GM19239 (cell line): ENCODE measurements at places on chromosomes 7 and 10.

DNA sequence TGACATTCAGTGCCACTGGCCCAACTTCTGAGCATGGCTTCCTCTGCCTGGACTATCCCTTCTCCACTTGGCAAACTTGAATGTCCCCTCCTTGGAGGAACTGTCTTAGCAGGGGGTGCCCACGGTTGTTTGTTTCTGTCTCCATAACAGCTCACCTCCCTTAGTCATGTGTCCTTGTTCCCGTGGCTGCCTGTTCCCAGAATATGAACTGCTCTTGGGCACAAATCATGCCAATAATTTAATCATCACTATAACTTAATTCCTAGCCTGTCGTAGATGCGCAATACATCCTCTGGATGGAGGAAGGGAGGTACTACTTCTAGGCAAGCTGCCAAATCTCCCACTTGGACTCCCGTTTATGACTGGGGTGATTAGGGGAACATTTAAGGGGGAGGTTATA is 173.1 kb downstream of the MYOF start:
- no peak for DNase-seq

- DNase-seq = no peak
These were observed 1120.7 kb downstream of the GATA3 start for GRCh38 chr10:9175200-9175599.

GRCh38 chr7:98362517-98362916 is 38.4 kb downstream of the BAIAP2L1 start:
- DNase-seq = no peak

DNA sequence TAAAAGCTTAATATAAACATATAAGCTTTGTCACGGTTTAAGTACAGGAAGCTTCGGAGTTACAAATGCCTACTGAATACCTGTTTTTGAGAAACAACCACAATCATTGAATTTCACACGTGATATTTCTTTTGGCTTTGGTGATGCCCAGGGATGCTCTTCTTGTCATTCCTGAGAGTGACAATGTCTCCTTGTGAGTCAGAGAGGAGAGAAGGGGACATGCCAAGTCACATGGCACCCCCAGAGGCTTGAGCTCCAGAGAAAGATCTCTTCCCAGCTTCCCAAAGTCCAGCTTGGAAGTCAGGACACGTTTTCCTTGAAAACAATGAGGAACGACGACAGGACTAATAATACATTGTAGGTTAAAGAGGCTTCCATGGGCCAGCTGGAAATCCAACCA is 242.4 kb downstream of the ARHGAP21 start:
- no peak for DNase-seq

DNA sequence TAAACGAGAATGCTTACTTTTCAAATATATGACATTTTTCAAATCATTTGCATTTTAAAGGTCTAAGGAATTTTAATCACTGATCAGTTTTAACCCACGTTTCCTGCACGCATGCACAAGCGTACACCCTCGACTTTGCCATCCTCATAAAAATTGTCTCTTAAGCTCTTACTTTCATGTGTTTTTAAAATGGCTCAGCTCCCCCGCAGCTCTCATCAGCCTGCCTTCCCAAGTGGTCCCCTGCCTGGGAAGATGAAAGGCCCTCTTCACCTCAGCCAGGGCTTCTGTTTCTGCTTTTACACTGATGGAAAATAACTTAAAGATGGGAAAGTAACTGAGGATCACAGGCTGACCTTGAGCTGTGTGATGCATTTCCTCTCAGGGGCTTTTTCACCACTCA is 131.6 kb upstream of the LSM8 start:
- DNase-seq = no peak

GRCh38 chr10:88874281-88874680 is 5.8 kb upstream of the STAMBPL1 start:
- DNase-seq = no peak

- DNase-seq = no peak
These were observed 85.7 kb downstream of the ANKIB1 start for GRCh38 chr7:92331508-92331907.
